ENCODE measurements at places on chromosomes 12 and 14.

GRCh38 chr12:57628280-57629191 is 4.5 kb downstream of the B4GALNT1 start:
- DNase-seq = no peak

DNA sequence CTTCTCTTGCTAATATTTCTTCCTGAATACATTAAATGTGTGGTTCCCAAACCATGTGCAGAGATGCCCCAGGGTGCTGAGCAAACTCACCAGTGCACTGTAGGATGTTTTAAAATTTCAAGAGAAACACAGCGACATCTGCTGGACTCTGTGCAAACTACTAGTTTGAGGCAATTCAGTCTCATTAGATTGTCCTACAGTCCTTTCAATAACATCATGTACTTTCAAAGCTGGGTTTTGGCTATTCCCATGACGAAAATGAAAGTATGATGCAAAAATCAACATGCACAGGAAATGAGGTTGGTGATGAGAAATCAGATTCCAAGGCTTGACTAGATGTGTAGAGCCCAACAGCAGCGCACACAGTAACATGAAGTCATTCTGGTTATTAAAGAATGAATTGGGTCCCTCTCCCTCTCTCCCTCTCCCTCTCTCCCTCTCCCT is 66.3 kb downstream of the CLIP1 start:
- DNase-seq = peak; percentile 42

- DNase-seq = no peak
Measured at GRCh38 chr12:54765652-54766051, 88.7 kb upstream of the MUCL1 start.

GRCh38 chr14:89719366-89720075 is 235.0 kb downstream of the EFCAB11 start:
- no peak for DNase-seq

GRCh38 chr12:65863972-65864371 is 39.7 kb downstream of the HMGA2 start:
- DNase-seq = no peak

DNA sequence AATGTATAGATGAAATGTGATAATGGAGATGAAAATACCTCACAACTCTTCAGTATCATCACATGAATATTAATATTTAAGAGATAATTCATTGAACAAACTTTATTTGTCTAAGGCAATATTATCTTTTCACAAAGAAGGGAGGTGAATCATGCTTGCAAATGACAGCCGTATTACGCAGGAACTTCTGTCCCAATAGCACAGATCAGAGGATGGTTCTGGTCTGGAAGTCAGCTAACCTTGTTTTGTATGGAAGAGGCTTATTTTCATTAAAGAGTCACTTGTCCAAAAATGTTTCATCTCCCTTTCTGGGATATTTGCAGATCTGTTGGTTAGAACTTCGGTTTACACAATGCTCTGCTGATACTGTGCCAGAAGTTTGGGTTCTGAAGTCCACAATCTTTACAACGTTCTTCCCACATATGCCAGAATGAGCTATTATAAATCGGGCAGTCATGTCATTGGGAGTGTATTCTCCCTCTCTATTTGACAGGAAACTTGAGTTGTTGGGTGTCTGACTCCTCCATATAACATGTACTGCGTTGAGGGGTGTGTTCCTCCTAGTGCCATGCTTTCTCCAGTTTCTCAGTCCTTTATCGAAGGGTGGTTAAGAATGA is 29.8 kb downstream of the YY1 start:
- DNase-seq = no peak

DNA sequence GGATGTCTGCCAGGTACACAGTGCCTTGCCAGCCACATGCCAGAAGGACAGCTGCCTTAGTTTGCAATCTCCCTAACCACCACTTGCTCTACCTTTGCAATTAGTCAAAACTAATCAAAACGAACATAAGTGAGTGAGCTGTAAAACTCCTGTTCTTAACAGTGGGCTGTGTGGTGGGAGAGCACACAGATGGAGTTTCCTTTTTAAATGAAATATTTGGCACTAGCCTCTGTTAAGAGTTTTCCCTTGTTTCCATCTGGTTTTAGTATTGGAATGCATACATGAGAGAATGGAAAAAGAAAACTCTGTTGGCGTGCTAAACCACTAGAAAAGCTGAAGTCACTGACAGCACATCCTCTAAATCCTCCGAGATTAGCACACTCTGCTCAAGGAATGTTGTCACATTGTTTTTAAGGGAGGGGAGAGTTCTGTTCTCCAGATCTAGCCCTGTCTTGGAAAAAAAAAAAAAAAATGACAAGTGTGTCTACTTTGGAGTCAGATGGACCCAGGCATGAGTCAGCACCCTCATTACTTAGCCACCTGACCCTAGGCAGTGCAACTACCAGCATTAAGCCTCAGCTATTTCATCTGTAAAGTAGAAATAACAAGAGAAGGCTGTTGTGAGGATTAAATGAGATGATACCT is 83.9 kb downstream of the STXBP6 start:
- DNase-seq = no peak

DNA sequence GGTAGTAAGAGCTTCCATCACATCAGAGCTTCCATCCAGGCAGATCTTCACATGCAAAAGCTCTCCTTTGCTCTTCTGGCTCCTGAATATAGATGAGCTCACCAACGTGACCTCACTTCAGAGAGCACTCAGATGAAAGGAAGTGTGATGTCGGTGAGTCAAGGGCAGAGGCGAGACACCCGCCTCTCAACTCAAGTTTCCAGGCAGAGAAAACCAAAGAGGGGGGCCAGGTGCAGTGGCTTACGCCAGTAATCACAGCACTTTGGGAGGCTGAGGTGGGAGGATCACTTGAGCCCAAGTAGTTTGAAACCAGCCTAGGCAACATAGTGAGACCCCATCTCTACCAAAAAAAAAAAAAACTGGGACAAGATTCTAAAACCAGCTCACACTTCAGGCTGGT is 126.9 kb downstream of the DUSP6 start:
- peak; percentile 62 for DNase-seq

GRCh38 chr14:61145903-61146481 is 135.1 kb downstream of the TMEM30B start:
- peak; percentile 56 for DNase-seq

- no peak for DNase-seq
Measured at GRCh38 chr12:58310368-58310767, 369.0 kb downstream of the ATP23 start.

DNA sequence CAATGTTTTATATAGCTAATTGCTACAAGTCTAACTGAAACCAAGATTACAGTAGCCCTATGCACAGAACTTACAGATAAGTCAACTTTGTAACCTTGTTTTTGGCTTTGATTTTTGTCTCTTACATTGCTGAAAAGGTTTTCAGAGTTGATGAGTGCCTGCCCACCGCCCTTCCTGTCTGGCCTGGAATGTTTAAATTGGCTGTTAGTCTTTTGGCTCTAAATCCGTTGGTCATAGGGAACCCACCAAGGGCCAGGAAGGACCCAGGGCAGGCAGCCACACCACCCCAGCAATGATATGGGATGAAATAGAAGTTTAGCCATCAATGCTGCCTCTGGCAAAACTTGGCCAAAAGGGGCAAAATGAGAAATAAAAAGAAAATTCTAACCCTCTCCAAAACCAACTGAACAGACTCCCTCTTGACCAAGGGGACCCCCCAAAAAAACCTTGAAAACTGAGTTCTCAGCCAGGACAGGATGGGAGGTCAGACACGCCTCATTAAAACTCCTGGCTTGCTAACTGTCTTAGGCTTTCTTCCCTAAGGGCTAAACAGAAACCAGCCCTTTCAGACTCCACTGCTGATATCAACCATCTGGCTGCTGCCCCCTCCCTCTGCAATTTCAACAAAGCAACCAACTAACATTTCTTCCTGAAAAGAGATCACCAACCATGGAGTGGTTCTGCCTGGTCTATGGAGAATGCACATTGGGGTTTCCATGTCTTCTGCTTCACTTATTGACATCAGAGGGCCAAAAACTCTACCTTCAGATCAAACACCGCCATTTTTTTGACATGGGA is 242.1 kb upstream of the NOS1 start:
- no peak for DNase-seq

- DNase-seq = peak; percentile 41
Measured at GRCh38 chr12:6062757-6063735, 61.4 kb downstream of the VWF start.

DNA sequence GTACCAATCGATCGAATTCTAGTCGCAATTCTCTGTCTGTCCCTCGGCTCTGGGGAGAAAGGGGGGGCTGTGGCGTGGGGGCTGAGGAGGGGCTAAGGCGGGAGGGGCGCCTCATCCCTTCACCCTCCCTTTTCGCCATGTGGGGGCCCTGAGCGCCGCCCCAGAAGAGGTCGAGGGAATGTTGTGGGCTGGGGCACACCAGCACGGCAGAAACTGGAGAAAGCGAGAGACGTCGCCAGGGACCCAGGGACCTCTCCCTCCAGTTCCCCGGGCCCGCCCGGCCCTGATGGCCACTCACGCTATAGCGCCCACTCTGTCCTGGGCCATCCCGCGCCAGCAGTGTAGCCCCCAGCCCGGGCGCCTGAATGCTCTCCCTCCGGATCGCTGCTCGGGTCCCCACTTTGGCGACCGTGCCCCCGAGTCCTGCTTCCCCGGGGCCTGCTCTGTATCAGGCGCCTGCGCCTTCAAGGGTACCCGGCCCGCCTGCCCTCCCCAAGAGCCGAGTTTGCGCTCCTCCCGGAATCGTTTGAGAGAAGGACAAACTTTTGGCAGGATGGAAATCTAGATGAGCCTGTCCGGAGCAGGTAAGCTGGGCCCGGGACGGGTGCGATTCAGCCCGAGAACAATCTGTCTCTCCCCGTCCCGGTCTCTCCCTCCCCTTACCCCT is 62.6 kb downstream of the SMUG1 start:
- no peak for DNase-seq

Data from NCI-H345 (cell line).